CD4-positive, alpha-beta T cell treated with Interleukin-15 for 1 hour (primary cell): ENCODE measurements at places on chromosomes 4 and X.

DNA sequence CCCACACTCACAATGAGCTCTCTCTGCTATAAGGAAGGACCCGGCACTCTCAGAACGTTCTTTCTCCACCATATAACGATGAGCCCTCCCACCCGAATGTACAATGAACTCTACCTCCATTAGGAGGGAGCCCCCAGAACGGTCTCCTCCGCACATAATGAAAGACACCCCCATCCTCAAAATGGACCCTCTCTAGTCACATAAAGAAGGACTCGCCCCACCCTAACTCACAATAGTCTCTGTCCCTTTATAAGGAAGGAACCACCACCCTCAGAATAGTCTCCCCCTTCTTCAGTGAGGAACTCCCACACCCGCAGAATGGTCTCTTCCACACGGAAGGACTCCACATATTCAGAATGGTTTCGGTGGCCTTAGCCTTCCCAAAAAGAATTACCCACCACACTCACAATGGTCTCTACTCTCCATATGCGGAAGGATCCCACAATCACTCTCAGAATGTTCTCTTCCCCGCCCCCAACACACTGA, 477 bp downstream of the SLC35A2 start:
- DNase-seq = no peak

- no peak for DNase-seq
Observed at GRCh38 chr4:38192516-38192915, 232.3 kb downstream of the PTTG2 start.

GRCh38 chr4:183872531-183872930, 32.6 kb upstream of the STOX2 start:
- DNase-seq = no peak

- DNase-seq = no peak
Observed at GRCh38 chr4:158894826-158895225, 126.0 kb downstream of the FNIP2 start.

DNA sequence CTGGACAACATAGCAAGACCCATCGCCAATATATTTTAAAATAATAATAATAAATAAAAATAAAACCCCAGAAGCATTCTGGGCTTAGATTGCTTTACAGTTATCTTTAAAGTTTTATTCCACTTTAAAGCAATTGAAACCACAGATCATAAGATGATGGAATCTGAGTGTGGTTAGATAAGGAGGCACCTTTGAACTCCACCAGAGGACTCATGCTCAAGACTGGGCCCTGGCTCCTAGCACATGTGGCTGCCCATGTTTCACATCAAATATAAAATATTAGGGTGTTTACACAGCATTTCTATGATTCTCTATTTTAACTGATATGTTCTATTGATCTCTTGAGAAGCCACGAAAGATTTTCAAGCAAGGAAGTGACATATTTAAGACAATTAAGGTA, 52.6 kb upstream of the BBS12 start:
- no peak for DNase-seq

DNA sequence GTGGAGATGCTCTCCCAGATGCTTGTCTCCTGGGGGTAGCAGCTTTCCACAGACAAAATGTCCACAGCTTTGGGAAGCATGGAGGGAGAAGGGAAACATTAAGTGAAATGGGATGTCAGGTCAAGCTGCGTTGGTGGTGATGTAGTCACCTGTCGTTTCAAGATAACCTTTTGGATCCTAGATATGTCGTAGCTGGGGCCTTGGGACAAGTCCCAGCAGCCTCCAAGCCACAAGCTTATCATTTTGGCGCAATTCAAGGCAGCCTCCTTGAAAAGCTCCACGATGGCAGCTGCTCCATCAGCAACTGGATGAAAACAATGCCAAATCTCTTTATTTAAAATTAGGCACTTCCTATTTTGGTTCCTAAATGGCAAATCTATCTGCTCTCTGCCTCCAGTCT, 52.0 kb downstream of the RTL9 start:
- DNase-seq = no peak

DNA sequence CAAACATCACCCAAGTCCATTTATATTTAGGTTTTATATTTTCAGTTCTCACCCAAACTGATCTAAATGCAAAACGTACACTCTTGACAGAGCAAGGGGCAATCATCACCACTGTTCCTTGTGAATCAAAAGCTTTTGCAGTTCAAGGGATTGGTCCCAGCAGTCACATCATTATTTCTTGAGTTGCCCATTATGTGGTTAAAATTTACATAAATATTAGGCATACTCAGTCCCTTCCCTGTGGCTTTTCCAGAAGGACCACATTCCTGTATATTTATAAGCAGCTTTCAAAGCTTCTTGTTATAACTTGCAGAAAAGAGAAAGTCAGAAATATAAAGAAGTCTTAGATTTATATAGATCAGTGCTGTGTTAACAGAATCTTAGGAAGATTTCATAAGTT, 224.4 kb downstream of the CLCN4 start:
- DNase-seq = no peak

DNA sequence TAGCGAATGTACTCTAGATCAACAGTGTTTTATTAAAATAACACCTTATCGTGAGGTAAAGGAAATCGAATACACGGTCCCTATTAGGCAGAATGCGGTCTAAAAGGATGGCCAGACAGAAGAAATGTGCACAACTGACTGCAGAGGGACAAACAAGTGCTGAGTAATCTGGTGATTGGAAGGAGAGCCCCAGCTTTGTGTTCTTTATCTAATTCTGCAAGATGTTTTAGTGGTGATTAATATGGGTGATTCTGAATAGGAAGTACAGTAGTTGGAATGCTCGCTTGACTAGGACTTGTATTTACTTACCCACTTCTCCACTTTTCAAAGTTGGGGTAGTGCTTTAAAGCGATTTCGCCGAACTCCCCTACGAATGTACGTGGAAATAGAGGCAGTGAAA, 1.2 kb downstream of the WDR44 start:
- no peak for DNase-seq

- no peak for DNase-seq
Observed at GRCh38 chr4:38132843-38133662, 172.9 kb downstream of the PTTG2 start.
